Midbrain (tissue), 1 donor: ENCODE measurements at places on chromosomes 7 and 10.

- no peak for DNase-seq
Observed at GRCh38 chr10:5902511-5903274, 12.7 kb downstream of the FBH1 start.

DNA sequence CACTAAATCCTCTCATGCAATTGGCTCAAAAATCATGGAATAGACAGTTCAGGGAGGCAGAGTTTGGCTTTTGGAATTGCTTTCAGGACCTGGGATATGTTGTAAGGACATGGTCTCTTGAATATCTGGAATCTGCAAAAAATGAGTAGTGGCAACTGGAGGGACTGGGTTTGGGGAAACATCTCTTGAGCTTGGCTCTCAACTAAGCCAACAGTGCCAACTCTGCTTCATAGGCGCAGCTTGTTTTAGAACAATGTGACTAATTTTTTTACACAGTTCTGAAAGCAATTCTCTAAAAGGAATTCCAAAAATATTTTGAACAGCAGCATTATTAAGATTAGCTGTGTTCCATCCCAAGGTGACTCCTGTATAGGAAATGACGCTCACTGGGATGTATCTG is 121.5 kb upstream of the DPP6 start:
- DNase-seq = no peak

DNA sequence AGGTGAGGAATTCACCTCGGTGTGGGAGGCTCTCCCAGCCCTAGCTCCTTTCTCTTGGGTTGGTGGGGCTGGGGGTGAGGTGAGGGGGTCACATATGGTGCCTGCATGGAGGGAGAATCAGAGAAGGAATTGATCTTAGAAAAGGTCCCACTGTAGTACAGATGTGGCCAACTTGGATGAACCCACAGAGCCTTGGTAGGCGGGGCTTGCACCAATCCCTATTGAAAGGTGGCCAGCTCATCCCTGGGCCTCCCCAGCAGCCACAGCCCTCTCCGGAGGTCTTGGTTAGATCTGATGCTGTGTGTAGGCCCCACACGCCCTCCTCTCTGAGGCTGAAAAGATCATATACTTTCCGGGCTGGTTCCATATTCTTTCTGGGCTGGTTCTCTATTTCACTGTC is 19.0 kb downstream of the HKDC1 start:
- no peak for DNase-seq

- no peak for DNase-seq
Observed at GRCh38 chr7:131970602-131971001, 414.2 kb upstream of the PODXL start.

DNA sequence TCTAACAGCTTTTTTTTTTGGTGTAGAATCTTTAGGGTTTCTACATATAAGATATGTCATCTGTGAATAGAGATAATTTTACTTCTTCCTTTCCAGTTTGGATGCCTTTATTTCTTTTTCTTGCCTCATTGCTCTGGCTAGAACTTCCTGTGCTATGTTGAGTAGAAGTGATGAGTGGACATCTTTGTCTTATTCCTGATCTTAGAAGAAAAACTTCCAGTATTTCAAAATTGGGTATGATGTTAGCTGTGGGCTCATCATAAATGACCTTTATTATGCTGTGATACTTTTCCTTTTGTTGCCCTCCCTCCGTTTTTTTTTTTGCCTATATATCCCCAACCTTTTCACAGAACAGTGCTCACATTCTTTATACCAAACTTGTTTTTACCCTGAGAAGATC is 8.8 kb downstream of the AGK start:
- DNase-seq = no peak

DNA sequence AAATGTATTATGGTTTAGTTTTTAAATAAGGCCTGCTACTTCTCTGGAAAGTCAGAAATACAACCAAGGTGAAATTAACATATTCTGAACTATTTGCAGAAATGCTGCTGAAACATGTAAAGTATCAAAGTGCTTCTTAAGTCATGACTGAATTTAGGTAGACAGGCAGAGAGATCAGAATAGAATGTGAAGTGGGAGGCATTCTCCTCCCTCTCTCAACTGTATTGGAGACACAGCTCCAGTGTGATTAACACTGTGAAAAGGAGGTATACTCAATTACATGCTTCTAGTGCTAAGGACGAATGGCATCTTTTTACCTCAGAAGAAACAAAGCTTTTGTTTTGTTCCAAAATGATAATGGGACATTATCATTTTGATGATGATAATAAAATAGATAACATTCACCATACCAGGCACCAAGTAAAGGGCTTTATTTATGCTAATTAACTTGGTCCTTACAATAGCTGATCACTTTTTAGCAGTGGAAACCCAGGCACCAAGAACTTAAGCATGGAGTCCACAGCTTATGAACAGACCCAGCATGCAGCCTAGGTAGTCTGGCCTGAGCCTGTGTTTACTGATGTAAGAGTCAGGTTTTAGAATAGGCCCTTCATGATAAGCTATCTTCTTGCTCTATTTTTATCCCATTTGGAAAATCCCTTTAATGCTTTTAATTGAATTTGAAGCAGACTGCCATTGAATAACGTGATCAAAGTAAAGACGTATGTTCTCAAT is 26.0 kb downstream of the PPP1R9A start:
- DNase-seq = no peak

- DNase-seq = no peak
Observed at GRCh38 chr7:87404674-87405073, 59.2 kb downstream of the CROT start.

DNA sequence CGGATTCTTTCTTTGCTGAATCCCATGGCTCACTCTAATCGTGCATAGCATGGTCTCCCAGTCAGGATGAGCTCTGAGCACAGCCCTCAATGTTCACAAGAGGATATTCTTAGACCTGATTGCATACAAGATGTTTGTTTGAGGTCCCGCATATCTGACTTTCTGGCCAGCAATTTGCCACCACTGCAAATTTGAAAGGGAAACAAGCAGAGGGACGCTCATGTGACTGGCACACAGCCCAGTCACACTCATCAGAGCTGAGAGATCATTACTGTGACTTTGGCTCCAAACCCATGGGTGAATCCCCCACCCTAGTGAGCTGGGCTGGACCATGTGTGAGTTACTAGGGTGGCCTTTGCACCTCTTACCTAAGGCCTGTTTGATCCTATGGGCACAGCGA is 9.9 kb downstream of the TAS2R41 start:
- DNase-seq = no peak
